ENCODE measurements at places on chromosomes 7 and 10.

DNA sequence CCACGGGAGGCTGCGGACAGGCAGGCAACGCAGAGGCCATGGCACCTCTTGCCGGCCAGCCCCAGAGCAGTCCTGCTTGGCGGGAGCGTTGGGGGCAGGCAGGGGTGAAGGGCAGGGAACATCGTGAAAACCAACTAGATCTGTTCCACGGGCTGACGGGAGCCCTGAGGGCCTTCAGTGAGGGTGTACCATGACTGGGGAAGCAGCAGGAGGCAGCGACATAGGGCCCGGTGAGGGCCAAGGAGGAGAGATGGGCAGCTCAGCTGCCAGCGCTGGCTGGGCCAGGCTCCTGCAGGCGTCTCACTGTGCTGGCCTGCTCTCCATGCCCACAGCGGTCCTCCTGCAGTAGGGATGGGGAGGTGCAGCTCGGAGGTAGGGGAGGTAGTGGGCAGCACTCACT, 196.5 kb downstream of the ELFN1 start:
- no peak for DNase-seq

GRCh38 chr7:71133856-71134255, 1.9 kb downstream of the GALNT17 start:
- DNase-seq, result no peak

- DNase-seq, result no peak
Measured at GRCh38 chr7:70063927-70064326, 465.7 kb downstream of the AUTS2 start.

- DNase-seq, result no peak
Measured at GRCh38 chr10:126252884-126253610, 135.2 kb downstream of the ADAM12 start.

GRCh38 chr7:32532086-32532485, 36.8 kb downstream of the AVL9 start:
- DNase-seq, result no peak

DNA sequence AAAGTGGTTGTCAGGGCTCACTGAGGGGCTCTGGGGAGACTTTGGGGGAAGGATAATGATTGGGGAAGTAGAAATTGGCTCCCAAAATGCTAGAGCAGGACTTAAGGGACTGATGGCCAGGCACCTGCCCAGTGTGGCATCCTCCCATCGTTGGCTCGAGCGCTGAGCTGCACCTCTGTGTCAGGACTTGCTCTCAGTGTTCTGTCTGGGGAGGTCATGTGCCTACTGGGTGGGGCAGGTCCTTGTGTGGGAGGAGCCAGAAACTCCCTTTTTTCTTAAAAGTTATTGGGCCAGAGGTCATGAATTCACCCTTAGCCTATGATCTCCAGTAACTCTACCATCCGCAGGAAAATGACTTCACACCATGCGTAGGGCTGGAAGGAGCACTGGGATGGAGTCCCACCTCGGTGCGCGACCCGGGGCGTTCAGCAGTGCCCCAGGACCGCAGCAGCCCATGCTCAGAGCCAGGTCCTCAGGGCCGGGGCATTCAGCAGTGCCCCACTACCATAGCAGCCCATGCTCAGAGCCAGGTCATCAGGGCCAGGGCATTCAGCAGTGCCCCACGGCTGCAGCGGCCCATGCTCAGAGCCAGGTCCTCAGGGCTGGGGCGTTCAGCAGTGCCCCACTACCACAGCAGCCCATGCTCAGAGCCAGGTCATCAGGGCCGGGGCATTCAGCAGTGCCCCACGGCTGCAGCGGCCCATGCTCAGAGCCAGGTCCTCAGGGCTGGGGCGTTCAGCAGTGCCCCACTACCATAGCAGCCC, 221.9 kb downstream of the EBF3 start:
- DNase-seq, result peak; percentile 58

DNA sequence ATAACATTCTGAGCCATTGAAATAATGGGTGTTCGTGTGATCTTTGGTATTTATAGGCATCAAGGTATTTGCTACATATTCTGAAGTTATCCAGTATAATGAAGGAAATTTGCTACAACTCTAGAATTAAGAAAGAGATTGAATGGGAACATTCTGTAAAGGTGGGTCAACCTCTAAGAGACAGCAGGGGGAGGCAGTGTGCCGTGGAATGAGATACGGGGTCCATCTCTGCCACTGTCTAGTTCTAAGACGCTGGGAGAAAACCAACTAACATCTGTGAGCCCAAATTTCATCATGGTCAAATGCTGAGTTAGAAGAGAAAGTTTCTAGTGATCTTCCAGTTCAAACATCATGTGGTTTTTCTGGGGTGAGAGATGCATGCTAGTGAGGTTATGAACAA, 368.9 kb downstream of the SORCS1 start:
- no peak for DNase-seq

- DNase-seq, result no peak
Measured at GRCh38 chr7:13541326-13541725, 448.1 kb downstream of the ETV1 start.

- DNase-seq, result no peak
Measured at GRCh38 chr7:157072361-157072760, 61.9 kb upstream of the MNX1 start.

DNA sequence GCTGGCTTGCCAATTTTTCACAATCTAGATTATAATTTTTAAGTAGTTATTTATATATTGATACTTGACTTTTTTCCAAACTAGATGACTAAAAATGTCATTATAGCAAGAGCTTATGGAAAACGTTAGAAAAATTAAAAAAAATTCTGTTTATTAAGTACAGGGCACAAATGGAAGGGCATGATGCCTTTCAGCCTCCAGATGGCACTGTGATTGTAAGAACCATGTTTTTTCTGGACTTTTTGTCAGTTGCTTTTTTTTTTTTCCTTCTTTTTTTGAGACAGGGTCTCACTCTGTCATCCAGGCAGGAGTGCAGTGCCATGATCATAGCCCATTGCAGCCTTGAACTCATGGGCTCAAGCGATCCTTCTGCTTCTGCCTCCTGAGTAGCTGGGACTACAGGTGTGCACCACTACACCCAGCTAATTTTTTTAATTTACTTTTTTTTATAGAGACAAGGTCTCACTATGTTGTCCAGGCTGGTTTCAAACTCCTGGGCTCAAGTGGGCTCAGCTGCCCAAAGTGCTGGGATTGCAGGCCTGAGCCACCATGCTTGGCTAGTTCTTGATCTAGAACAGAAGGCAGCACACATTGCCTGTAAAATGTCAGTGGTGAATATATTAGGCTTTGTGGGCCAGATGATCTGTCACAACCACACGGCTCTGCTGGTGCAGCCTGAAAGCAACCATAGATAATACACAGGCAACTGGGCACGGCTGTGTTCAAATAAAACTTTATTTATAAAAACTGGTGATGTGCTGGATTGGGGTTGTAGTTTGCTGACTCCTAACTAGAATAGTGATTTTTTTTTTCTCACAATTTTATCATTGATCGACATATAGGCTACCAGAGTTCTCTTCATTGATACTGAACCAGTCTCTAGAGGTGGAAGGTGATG, 27.4 kb downstream of the UCMA start:
- no peak for DNase-seq

GRCh38 chr7:47622586-47622945, 40.7 kb upstream of the TNS3 start:
- no peak for DNase-seq

- DNase-seq, result no peak
Measured at GRCh38 chr10:44557596-44558191, 172.8 kb upstream of the CXCL12 start.

DNA sequence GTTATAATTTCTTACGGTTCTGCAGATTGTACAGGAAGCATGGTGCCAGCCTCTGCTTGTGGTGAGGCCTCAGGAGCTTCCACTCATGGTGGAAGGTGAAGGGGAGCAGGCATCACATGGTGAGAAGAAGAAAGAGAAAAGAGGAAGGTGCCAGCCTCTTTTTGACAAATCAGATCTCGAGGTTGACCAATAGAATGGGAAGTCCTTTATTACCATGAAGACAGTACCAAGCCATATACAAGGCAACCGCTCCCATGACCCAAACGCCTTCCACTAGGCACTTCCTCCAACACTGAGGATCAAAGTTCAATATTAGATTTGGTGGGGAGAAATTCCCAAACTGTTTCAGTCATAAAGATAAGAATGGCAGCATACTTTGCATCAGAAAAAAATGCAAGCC, 502.8 kb downstream of the GLRX3 start:
- DNase-seq, result no peak

- DNase-seq, result no peak
Measured at GRCh38 chr7:151891182-151891581, 14.3 kb upstream of the PRKAG2 start.

DNA sequence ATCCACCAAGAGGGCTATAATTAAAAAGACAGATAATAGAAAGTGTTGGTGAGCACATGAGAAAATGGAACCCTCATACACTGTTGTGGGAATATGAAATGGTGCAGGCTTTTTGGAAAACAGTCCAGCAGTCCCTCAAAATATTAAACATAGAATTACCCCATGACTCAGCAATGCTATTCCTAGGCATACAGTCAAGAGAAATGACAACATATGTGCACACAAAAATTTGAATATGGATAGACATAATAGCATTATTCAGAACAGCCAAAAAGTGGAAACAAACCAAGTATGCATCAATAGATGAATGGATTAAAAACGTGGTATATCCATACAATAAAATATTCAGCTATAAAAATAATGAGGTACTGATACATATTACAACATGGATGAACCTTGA, 64.5 kb upstream of the GDF10 start:
- no peak for DNase-seq

DNA sequence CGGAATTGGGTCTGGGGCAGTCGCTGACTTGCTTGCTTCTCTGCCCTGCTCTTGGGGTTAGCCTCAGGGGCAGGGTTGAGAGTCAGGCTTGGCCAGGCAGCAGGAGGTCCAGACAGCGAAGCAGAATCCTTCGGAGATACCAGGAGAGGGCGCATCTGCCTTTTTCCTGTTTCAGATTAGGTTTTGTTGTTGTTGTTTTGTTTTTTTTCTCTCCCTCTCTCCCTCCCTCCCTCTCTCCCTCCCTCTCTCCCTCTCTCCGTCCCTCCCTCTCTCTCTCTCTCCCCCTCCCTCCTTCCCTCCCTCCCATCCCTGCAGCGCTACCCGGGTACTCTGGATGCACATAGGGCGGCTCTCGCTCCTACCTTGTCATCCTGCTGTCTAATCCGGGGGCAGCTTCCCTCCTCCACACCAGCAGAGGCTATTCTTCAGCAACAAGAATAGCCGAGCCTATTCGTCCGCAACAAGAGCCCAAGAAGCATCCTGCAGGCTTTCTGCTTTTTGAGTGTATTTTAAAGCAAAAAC, 758 bp upstream of the OPTN start:
- no peak for DNase-seq

DNA sequence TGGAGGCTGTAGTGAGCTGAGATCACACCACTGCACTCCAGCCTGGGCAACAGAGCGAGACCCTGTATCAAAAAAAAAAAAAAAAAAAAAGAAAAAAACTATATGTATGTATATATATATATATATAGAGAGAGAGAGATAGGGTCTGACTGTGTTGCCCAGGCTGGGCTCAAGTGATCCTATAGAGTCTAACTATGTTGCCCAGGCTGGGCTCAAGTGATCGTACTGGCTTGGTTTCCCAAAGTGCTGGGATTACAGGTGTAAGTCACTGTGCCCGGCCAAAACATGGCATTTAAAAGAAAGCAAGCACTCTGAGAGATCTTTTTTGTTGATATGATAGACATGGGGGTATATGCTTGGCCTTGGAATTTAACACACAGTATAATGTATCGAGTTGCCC, 20.0 kb downstream of the CYP17A1 start:
- no peak for DNase-seq

DNA sequence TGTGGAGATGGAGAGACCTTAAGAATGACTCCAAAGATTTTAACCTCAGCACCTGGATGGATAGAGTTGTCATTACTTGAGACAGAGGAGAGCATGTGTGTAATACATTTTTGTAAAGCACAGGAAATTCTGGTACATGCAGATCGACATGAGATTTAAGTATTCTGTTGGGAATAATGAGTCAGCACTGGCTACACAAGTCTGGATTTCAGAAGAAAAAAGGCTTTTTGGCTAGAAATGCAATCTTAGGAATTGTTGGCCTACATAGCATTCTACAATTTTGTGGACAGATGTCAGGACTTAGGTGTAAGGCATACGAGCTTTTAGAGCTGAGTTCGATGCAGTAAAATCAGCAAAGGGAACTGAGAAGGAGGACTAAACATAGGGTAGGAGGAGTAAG, 24.1 kb upstream of the ANKRD30A start:
- DNase-seq, result no peak

DNA sequence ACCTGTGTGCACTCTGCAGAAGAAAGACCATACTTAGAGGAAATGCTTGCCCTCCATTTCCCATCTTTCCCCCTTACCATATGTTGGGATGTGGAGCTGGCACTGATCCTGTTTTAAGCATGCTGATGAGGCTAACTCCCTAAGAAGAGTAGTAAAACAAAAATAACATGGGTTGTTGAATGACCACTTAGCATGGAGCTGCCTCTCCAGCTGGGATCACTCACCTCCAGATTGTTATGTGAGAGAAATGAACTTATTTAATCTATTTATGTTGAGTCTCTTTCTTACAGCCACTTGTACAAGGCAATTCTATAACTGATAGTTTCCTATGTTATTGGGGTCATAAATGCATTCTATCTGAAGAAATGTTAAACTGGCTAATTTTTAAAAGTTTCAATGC, 17.0 kb downstream of the CTTNBP2 start:
- DNase-seq, result no peak

DNA sequence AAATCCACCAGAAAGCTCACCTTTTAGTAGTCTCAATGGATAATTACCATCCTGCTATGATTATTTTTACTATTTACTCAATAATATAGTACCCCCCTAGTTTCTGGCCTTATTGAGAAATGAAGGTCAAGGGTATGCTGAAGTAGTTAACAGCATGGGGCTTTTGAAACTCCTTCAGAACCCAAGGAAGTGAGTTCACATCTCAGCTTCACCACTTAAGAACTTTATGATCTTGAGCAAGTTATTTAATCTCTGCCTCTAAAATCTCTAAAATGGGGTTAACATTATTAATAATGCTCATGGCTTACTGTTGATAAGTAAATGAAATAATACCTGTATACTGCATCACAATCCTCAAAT, 5.8 kb downstream of the MTPN start:
- DNase-seq, result no peak

GRCh38 chr10:95441547-95441923, 119.6 kb downstream of the SORBS1 start:
- no peak for DNase-seq

GRCh38 chr10:92110039-92110794, 180.7 kb downstream of the CPEB3 start:
- no peak for DNase-seq

GRCh38 chr10:72834183-72834825, 59.2 kb upstream of the OIT3 start:
- no peak for DNase-seq

GRCh38 chr7:21300692-21301091, 127.2 kb upstream of the SP4 start:
- DNase-seq, result no peak

- no peak for DNase-seq
Measured at GRCh38 chr7:97130417-97131139, 13.1 kb downstream of the SDHAF3 start.

- no peak for DNase-seq
Measured at GRCh38 chr10:5271526-5271925, 74.9 kb downstream of the AKR1C4 start.

- DNase-seq, result no peak
Measured at GRCh38 chr7:38728145-38728544, 97.0 kb upstream of the AMPH start.
